ENCODE measurements at places on chromosomes 4 and X.

- no peak for DNase-seq
Measured at GRCh38 chr4:110372485-110372884, 103.5 kb upstream of the ENPEP start.

DNA sequence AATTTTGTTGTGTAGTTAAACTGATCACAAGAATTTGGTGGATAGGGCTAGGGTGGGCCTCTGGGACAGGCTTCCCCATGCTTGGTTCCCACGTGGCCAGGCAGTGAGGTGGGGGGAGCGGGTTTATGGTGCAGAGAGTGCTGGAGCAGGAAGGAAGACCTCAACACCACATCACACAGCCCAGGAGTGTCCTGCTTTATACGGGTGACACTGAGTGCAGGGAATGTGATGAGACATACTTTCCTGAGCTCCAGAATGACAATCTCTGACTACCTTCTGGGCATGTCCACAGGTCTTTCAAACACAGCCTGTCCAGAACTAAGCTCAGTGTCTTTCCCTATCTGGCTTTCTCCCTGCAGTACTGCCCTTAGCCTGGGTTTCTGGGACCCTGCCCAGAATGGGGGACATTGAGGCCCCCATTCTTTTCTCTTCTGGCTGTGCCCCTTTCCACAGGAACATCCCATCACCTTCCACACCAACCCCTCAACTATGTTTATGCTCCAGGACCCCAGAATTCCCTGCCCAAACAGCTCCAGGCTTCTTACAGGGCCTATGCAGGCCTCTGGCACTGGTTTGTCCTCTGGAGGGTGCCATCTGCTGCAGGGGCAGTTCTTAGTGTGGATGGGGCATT, 36.5 kb upstream of the RASL11B start:
- DNase-seq, result no peak

- no peak for DNase-seq
Measured at GRCh38 chr4:23388255-23388654, 501.6 kb downstream of the PPARGC1A start.

DNA sequence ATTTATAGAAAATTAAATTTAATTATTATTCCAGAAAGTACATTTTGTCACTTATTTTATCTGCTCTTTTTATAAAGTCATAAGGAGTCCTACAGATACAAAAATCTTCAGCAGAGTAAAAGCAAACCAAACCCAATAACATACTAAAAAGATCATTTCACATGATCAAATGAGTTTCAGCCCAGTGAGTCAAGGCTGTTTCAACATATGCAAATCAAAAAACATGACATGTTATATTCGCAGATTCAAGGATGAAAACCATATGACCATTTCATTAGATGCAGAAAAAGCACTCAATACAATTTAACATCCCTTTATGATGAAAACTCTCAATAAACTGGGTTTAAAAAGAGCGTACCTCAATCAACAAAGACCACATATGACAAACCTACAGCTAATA, 214.3 kb downstream of the FAT4 start:
- no peak for DNase-seq

- no peak for DNase-seq
Measured at GRCh38 chr4:47538825-47539154, 53.7 kb downstream of the ATP10D start.

DNA sequence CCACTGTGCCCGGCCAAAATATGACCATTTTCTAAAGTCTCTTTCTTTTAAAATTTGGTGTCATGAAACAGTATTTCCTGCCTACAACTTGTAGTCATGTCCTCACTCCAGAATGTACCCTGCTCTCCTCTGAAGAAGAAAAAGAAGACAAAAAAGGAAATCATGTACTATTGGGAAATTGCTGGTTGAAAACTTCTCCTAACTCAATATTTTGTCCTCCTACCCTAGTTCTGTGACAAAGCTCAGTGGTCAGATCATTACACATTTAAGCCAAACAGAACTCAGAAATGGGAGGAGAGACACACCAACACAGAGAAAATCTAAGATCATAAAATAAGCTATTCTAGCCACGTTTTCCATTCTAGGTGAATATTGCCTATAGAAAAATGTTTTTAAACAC, 127.7 kb downstream of the IRF2 start:
- DNase-seq, result no peak

GRCh38 chrX:129043138-129043537, 480.2 kb downstream of the SMARCA1 start:
- no peak for DNase-seq

DNA sequence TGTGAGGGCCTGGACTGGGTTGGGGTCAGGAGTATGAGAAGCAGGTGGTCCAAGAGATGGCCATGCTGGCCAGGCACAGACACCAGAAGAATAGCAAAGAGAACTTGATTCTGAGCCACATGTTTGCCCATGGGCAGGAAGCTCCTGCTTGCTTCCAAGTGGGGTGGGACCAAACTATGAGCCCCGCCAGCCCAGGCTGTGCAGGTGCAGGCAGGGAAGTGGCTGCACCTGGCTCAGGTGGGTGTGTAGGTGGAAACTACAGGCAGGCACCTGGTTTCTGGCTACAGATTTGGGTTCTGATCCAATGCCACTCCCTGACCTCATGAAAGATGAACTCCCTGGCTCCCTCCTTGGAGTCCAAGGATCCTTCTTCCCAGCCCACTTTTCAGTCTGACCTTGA, 207.9 kb upstream of the KLF3 start:
- no peak for DNase-seq
